ENCODE measurements at places on chromosomes 3 and 15. TPM values are rescaled to one million over a fixed set of nuclear protein-coding genes. Genes with fewer than 3 reads are reported as not detected.

DNA sequence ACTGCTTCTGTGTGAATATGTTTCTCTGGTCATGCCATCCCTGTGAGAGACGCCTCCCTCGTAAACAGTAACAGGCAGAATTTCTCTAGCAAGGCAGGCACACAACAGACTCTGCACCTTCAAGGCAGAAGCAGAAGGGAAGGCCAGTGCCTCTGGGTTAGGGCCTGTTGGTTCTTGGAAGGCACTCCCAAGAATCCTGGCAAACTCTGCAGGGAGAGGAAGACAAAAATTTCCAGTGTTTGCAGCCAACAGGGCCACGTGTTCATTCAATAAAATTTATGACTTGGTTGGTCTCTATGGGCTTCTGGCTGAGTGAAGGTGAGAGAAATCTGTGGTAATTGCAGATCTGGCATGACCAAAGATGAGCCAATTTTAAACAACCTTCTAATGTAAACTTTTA is 39.3 kb downstream of the NFKBIZ start:
- no peaks in the 10 kb centered on the region for H3K27me3 ChIP-seq
- H3K36me3 ChIP-seq, result 0 out of 2 replicates have a peak, but pooled peaks cover 3% of the 10 kb centered on the region
- no peak overlapping the region for H3K4me3 ChIP-seq
- no peak for DNase-seq
- no peaks in the 10 kb centered on the region for H3K4me1 ChIP-seq
- no peak overlapping the region for H3K27ac ChIP-seq

DNA sequence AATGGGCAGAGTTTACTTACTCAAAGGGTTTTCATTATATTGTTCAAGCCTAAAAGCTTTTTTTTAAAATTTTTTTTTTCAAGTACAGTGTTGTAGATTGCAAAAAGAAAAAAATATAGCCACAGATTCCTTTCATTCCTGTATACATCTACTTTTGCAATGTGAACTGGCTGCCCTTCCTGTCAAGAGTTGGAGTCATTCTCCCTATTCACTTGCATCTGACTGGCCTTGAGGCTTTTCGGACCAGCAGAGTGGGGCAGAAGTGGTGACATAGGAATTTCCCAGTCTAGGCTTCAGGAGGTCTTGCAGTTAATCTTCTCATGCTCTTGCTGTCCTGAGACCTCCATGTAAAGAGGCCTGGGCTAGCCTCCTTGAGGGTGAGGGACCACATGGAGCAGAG is 218.3 kb upstream of the CFAP20DC start:
- H3K4me1 ChIP-seq, result no peaks in the 10 kb centered on the region
- no peaks in the 10 kb centered on the region for H3K27me3 ChIP-seq
- no peak for DNase-seq
- H3K27ac ChIP-seq, result no peak overlapping the region
- peaks cover 6% of the 10 kb centered on the region for H3K36me3 ChIP-seq
- H3K4me3 ChIP-seq, result no peak overlapping the region

GRCh38 chr3:196163666-196164493 is 47.3 kb downstream of the ZDHHC19 start:
- H3K27ac ChIP-seq, result no peak overlapping the region
- no peaks in the 10 kb centered on the region for H3K36me3 ChIP-seq
- DNase-seq, result no peak
- peaks cover 13% of the 10 kb centered on the region for H3K4me1 ChIP-seq
- H3K4me3 ChIP-seq, result no peak overlapping the region

DNA sequence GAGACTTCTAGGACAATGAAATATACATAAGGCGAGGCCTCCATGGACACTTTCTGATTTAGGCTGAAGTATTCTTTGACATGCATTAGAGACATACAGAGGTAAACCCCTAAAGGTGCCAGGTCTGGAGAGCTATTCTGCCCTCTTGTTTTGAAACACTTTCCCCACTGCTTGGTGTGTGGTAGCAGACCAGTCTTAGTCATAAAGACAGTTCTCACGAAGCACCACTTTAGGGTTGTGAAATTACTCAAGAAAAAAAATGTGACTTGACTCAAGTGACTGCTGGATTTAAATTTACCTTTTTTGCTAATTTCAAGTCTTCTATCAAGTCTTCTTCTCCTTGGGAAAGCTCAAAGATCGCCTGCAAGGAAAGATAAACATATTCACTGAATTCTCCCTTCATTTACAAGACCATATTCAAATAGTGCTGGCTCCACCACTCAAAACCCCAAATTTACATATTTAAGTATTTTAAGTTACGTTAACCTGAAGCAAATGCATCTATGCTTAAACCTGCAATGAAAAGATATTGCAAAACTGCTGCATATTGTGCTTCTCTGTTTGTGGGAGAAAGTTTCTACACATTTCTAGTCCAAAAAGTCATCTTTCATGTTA is 48.4 kb downstream of the ARHGEF3 start:
- no peak overlapping the region for H3K27ac ChIP-seq
- no peak for DNase-seq
- H3K4me1 ChIP-seq, result peaks cover 8% of the 10 kb centered on the region

DNA sequence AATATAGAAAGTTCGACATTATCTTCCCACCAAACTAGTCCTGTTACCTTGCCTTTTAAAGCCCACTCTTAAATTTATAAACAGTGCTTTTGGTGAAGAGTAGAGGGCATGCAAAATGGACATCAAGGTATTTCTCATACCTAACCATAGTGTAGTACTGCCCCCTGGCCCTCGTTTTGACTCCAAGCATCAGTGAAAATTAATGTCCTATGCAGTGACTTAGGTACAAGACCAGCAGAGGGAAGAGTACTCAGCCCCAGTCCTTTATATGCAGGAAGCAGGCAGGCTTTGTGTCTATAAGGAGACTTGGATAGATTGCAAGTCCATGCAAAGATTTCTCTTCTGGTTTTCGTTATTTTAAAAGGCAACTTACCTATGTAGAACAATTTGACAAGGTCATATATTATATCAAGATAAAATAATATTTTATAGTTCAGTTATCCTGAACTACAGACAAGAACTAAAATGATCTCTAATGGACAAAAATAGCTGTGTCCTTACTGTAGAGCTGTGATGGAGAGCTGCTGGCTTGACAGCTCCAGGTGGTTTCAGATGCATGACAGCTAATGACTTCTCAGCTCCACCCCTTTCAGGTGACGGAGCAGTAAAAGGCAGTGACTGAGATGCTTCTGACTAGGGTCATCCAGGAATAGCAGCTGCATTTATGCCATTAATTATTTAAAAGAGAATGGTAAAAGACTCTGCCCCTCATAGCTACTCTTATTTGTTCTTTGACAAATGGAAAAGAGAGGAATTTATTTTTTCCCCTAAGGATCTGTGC is 646.1 kb downstream of the SQOR start:
- H3K27ac ChIP-seq, result no peak overlapping the region
- H3K27me3 ChIP-seq, result no peaks in the 10 kb centered on the region
- no peaks in the 10 kb centered on the region for H3K4me1 ChIP-seq
- no peak overlapping the region for H3K4me3 ChIP-seq

DNA sequence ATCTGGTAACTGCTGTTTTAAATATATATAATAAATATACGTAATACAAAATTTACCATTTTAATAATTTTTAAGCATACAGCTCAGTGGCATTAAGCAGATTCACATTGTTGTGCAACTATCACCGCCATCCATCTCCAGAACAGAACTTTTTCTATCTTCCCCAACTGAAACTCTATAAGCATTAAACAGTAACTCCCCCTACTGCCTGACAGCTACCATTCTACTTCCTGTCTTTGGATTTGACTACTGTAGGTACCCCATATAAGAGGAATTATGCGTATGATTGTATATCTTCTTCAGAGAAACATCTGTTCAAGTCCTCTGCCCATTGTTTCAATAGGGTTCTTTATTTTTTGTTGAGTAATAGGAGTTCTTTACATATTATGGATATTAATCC is 36.8 kb downstream of the EID1 start:
- H3K27me3 ChIP-seq, result no peaks in the 10 kb centered on the region
- no peak overlapping the region for H3K4me3 ChIP-seq
- H3K27ac ChIP-seq, result no peak overlapping the region
- no peak for DNase-seq
- no peaks in the 10 kb centered on the region for H3K36me3 ChIP-seq
- H3K4me1 ChIP-seq, result no peaks in the 10 kb centered on the region

GRCh38 chr3:14845180-14845579 is 26.4 kb downstream of the FGD5 start:
- H3K27me3 ChIP-seq, result no peaks in the 10 kb centered on the region
- no peaks in the 10 kb centered on the region for H3K36me3 ChIP-seq
- H3K27ac ChIP-seq, result no peak overlapping the region
- H3K4me1 ChIP-seq, result peaks cover 53% of the 10 kb centered on the region
- H3K4me3 ChIP-seq, result no peak overlapping the region

- peaks cover 17% of the 10 kb centered on the region for H3K4me1 ChIP-seq
- H3K27ac ChIP-seq, result no peak overlapping the region
- DNase-seq, result no peak
Measured at GRCh38 chr3:88617283-88617682, 467.5 kb downstream of the C3orf38 start.

- no peak for DNase-seq
- peaks cover 2% of the 10 kb centered on the region for H3K4me1 ChIP-seq
- peaks cover 3% of the 10 kb centered on the region for H3K27me3 ChIP-seq
- no peak overlapping the region for H3K4me3 ChIP-seq
- H3K36me3 ChIP-seq, result peaks cover 5% of the 10 kb centered on the region
Measured at GRCh38 chr3:163672954-163673353, 1405.3 kb downstream of the SI start.

DNA sequence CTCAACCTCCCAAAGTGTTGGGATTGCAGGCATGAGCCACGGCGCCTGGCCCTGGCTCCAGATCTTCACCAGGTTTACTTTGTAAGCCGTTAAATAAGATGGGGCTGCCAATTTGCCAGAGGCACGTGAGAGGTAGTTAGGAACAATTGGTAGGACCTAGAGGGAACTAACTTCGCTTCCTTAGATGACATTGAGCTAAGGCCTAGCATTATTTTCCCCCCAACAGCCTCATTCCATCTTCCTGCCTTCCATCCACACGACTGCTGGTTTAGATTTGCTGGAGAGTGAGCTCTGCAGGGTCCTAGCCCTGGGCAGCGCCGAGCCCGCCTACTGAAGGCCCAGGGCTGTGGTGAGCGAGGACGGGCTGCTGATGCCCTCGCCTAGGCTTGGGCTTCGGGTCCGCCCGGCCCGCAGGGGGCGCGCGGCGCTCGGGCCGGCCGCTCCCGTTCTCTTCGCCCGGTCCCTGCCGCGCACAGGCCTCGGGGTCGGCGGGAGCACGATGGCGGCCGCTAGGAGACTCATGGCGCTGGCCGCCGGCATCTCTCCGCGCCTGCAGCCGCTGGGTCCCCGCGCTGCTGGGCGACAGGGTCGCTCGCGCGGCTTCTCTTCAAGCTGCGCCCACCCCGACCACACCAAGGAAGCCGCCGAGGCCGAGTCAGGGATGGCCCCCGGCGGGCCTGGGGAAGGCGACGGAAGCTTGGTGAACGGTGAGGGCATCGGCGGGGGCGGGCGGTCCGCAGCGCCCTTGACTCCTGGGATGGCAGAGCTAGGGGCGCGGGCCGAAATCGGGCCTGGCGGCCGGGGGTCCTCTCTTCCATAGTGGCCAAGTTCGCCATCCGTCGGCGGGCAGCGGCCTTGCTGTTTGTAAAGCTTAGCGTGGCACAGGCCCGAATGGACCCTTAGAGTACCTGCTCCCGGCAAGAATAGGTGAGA is 21.9 kb downstream of the DHX30 start:
- peaks cover 11% of the 10 kb centered on the region for H3K4me1 ChIP-seq
- H3K4me3 ChIP-seq, result peak overlapping the region; percentile 94
- no peaks in the 10 kb centered on the region for H3K27me3 ChIP-seq
- H3K36me3 ChIP-seq, result peaks cover 44% of the 10 kb centered on the region
- H3K27ac ChIP-seq, result peak overlapping the region; percentile 91

DNA sequence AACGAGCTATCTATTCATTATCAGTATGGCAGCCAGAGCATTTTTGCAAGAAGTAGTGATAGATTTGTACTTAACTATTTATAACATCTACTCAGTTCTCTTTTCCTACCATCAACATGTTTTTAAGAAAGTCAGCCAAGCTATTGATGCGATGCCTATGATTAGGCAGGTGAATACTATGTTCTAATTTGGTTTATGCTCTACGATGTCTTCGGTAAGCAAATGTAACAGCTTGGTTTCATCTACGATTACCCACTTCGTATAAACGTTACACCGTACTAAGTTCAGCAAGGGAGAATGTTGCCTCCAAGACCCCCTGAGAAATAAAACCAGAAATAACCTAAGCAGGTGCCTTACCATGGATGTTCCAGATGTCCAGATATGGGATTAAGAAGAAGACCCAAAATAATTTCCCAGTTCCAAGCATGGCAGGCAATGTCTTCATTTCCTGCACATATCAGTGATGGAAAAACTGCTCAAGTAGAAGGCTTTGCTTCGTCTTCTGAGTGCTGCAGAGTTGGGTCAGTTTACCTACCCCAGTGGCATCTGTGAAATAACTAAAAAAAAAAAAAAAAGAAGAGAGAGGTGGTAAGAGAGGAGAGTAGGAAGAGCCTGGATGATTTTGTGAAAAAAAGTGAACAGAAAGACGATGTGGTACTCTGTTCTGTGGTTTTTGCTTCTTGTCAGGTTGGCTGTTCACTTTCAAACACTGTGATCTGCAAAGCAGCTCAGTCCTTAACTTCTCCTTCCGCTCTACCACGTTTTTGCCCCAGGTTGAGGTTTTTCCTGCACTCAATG is at the start of gene BTLA:
BTLA (minus strand) TSS at position 559 of the 798 bp plus-strand sequence; CDS start at position 445, 114 bp downstream.
- peaks cover 4% of the 10 kb centered on the region for H3K27me3 ChIP-seq
- H3K4me3 ChIP-seq, result no peak within 1 kb of the TSS
- H3K27ac ChIP-seq, result no peak within 1 kb of the TSS
- no peak for DNase-seq

GRCh38 chr3:186509423-186509822 is 34.8 kb downstream of the CRYGS start:
- H3K27me3 ChIP-seq, result peaks cover 2% of the 10 kb centered on the region
- no peak overlapping the region for H3K4me3 ChIP-seq
- no peak for DNase-seq
- H3K27ac ChIP-seq, result no peak overlapping the region
- no peaks in the 10 kb centered on the region for H3K36me3 ChIP-seq

- no peak for DNase-seq
- no peaks in the 10 kb centered on the region for H3K4me1 ChIP-seq
- no peaks in the 10 kb centered on the region for H3K27me3 ChIP-seq
- no peak overlapping the region for H3K4me3 ChIP-seq
- H3K27ac ChIP-seq, result no peak overlapping the region
Measured at GRCh38 chr3:67500709-67501108, 153.7 kb downstream of the SUCLG2 start.

- no peaks in the 10 kb centered on the region for H3K27me3 ChIP-seq
- H3K36me3 ChIP-seq, result no peaks in the 10 kb centered on the region
- H3K4me3 ChIP-seq, result no peak overlapping the region
- H3K4me1 ChIP-seq, result no peaks in the 10 kb centered on the region
- no peak for DNase-seq
- no peak overlapping the region for H3K27ac ChIP-seq
Measured at GRCh38 chr15:72591361-72591760, 63.1 kb upstream of the GOLGA6B start.

Gene SCN11A
- total RNA-seq, result 0.27 TPM

Gene CHSY1
- total RNA-seq, result 57.4 TPM

Gene TTLL13
- total RNA-seq, result 0.18 TPM

Gene SLC41A3
- total RNA-seq, result 28.4 TPM

Gene CCNB2
- total RNA-seq, result 98.8 TPM

Gene TMEM212
- total RNA-seq, result not detected

Gene FOXP1
- 24.7 TPM for total RNA-seq

Gene TP63
- total RNA-seq, result 0.09 TPM

Gene AADACL2
- not detected for total RNA-seq

Gene TPRG1
- total RNA-seq, result 0.87 TPM
